Stimulated activated CD4-positive, alpha-beta T cell treated with anti-CD3 and anti-CD28 coated beads, TNF-alpha, amount 100 ng/mL, for 1 hour (primary cell): ENCODE measurements at places on chromosomes 11 and 22.
A peak's percentile ranks its signal among the peaks of the same experiment; 100 is the strongest.

DNA sequence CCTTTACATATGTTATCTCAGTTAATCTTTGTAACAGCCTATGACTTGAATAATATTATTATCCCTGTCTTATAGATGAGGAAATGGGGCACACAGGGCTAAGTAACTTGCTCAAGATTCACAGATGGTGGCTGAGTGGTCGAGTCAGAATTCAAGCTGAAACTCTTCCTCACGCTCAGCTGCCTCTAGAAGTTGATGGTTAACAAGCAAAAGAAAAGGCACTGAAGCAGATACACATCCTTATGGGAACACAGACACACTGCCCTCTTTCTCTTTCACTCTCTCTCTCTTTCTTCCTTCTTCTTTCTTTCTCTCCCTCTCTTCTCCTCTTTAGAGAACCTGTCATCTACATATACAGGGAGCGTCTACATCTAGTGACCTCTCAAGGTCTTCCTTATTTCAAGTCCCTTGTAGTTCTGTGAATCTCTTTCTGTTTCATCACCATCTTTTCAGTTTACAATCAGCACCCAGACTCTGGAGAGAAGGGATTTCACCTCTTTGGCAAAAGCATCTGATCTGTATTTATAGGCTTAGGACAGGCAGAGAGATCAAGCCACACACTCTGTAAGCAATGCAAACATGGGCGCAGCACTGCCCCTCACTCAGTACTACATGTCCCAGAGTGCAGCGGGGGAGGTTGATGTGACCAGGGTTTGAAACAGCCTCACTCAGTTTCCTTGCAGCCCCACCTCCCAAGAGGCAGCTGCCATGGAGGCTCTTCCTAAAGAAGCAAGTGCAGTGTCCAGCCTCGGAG lies 75.7 kb downstream of the GRAMD1B start:
- no peak for DNase-seq

GRCh38 chr22:42068291-42068690 lies 2.3 kb downstream of the NAGA start:
- DNase-seq, result no peak

GRCh38 chr11:128834157-128834556 lies 32.9 kb downstream of the KCNJ1 start:
- DNase-seq, result no peak

- DNase-seq, result no peak
Measured at GRCh38 chr11:59754494-59754858, 700 bp upstream of the STX3 start.

DNA sequence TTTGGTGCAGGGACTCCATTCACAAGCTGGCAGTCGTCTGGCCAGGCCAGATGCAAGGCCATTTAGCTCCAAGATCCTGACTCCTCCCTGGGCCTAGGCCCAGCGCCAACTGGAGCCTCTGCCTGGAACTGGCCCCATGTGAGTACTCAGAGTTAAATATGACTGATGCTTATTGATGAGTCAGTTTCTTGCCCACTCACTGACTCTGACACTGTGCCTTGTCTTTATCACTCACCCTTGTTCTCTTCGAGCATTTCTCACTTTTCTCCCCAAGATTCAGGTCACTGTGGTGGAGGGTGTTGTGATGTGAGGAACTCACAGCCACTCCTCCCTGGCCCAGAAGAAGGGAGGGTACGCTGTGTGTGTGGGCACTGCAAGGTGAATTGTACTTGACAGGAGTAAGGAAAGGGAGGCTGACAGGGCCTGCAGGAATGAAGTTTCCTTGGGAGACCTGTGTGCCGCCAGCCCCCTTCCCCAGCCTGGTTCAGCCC lies 23.2 kb upstream of the ST3GAL4 start:
- DNase-seq, result no peak

- peak; percentile 8 for DNase-seq
Measured at GRCh38 chr11:74739546-74740270, 8.5 kb upstream of the CHRDL2 start.

- DNase-seq, result no peak
Measured at GRCh38 chr11:93193731-93194130, 4.1 kb downstream of the SLC36A4 start.

- DNase-seq, result no peak
Measured at GRCh38 chr11:17528181-17528691, 16.0 kb downstream of the USH1C start.

GRCh38 chr11:47552566-47553405 lies at the start of gene CELF1:
CELF1 (minus strand) TSS chr11:47553132; CDS start chr11:47499523, 53,609 bp downstream.
- DNase-seq, result peak; percentile 83

- no peak for DNase-seq
Measured at GRCh38 chr11:69513663-69514224, 32.3 kb downstream of the LINC01488 start.

DNA sequence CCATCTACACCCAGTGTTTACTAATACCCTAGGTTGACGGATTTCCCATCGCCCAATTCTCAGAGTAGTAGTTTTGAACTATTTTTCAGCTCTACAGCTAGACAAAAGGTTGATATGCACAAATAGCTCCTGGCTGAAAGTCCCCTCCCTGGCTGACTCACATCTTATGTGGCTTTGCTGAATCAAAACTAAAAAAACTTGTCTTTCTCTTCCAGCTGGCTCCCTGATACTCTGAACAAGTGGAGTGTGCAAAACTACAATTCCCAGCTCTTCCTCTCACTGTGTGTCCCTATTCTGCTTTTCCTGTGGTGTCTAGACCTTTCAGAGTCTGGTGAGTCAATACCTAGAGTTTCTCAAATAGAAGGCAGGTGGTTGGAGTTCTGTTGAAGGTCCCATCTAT lies 12.7 kb upstream of the LARGE1 start:
- DNase-seq, result no peak

DNA sequence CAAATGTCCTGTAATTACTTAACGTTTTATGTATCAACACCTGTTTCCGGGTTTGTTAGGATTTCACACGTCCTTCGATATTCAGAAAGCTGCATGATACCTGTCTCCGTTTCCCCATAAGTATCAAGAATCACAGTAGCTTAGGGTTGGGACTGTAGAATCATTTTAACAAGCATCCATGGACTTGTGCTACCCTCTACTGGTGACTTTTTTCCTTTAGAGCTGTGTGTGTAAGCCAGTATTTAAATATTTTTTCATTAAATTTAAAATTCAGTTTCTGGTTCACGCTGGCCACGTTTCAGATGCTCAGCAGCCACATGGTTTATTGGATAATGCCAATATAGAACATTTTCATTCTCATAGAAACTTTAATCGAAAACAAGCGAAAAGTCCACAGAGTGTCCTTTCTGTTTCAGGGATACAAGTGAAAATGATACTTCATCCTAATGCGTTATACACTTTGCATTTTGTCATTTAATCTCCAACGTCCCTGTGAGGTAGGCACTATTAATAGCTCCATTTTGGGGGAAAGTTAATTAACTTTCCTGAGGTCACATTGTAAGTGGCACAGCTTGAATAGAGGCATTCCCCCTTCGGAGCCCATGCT lies 61.5 kb upstream of the SLC25A18 start:
- no peak for DNase-seq

DNA sequence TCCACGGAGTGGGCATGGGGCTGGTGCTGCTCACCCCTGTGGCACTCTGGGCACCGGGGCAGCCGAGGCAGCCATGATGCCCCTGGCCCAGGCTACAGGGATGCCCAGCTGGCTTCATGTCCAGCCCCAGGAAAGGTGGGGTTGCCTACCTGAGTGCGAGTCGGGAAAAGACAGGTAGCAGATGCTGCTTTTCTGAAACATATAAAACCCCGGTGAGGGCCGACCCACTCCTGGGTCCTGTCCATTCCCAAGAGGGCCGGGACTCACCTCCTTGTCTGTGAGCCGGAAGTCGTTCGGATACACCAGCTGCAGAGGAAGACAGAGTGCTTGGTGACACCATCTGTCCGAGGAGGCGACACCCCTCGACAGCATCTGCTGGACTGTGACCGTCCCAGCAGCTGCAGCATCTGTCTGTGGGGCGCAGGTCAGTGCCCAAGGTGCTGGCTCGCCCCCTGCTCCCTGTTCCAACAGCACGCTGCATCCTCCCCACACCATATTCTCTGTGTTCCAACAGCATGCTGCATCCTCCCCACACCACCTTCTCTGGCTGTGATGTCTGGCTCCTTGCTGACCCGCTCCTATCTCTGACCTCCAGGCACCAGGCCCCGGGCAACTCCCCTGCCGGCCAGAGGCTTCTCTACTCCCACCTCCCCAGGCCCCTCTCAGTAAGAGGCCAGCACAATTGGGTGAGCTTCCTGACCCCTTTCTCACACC lies 8.0 kb downstream of the DENND6B start:
- no peak for DNase-seq

DNA sequence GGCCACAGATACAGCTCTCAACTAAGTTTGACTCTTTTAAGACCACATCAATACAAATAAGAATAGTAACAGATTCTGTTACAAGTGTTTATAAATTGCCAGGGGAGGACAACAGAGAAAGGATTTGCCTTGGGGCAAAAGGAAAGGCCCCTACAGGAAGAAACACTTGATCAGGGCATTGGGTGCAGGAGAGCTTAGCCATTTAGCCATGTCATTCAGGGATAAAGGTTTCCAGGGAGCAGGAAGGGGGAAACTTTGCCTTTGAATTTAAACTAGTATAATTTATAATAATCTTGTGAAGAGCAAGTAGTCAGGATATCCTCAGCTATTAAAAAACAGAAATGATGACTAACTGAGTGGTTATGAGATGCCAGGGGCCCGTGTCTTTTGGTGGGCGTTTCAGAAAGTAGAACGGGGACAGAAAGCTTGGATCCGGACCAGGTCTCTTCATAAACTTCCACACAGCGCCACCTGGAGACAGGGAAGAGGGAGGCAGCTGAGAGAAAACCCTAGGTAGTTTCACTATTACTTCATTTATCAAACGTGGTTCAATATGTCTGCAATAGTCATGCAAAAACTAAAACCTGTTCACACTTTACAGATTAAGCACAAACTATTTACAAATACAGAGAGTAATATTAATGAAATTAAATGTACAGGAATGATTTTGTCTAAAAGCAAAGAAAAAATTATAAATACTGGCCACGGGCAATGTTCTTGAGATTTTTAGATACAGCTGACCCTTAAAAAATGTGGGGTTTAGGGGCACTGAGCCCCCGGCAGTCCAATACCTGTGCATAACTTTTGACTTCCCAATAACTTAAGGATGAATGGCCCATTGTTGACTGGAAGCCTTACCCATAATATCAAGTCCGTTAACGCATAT lies 11.0 kb upstream of the SLC5A4 start:
- peak; percentile 29 for DNase-seq

DNA sequence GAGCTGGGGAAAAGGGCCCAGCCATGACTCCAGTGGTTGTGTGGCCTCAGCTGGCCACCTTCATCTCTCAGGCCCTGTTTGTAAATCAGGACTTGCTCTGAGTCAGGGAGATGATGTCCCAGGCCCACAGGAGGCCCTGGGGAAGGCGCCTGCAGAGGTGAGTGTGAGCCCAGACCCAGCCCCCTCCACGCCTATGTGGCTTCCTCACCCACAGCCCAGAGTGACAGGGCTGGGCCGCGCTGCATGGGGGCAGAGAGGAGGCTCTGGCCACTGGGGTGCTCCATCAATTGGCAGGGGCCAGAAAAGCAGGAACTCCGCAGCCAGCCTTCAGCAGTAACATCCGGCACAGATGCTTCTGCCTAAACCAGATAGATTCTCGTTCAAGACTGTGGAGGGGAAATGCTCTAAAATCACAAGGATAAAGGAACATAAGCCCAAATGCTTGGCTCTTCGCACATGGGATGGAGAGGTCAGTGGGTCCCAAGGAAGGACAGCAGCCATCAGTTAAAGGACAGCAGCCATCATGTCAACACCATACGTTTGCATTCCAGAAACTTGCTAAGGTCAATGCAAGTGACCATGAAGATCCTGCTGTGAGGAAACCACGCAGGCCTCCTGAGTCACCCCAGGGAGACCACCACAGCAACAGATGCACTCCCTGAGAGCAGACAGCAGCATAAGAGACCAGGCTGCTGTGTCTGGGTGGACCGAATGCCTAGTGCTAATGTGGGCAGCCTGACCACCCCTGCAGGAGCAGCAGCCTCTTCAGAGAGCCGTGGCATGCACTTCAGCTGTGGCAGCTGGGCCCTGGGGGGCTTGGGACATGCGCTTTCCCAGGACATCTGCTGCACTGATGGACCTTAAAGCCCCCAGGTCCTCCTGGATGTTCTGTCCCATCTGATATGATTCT lies 28.3 kb downstream of the OSBPL5 start:
- DNase-seq, result no peak

DNA sequence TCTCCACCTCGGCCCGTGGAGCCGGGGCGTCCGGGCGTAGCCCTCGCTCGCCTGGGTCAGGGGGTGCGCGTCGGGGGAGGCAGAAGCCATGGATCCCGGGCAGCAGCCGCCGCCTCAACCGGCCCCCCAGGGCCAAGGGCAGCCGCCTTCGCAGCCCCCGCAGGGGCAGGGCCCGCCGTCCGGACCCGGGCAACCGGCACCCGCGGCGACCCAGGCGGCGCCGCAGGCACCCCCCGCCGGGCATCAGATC lies 439 bp downstream of the YAP1 start:
- no peak for DNase-seq

- DNase-seq, result no peak
Measured at GRCh38 chr11:68355471-68355870, 43.1 kb downstream of the LRP5 start.
